Suppressor macrophage treated with lipopolysaccharide for 4 hours (primary cell): ENCODE measurements at places on chromosomes 2 and 18.

DNA sequence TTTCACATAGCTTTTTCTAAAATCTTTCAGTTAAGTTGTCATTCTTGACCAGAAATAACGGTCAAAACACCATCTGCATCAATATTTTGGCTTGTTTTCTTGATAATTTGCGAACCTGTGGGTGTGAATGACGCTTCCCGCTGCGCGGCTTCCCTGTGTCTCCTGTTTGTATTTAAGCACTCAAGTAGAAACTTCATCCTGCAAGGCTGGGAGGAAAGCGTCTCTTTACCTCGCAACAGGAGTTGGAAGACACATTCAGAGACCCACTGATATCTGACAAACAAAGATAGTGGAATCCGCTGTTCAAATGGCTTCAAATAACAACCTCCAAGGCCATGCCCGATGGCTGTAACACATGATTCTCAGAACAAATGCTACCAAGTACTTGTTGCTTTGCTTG, 704.9 kb downstream of the DCDC2C start:
- no peak for DNase-seq

GRCh38 chr2:203586206-203586605, 51.1 kb upstream of the RAPH1 start:
- no peak for DNase-seq

DNA sequence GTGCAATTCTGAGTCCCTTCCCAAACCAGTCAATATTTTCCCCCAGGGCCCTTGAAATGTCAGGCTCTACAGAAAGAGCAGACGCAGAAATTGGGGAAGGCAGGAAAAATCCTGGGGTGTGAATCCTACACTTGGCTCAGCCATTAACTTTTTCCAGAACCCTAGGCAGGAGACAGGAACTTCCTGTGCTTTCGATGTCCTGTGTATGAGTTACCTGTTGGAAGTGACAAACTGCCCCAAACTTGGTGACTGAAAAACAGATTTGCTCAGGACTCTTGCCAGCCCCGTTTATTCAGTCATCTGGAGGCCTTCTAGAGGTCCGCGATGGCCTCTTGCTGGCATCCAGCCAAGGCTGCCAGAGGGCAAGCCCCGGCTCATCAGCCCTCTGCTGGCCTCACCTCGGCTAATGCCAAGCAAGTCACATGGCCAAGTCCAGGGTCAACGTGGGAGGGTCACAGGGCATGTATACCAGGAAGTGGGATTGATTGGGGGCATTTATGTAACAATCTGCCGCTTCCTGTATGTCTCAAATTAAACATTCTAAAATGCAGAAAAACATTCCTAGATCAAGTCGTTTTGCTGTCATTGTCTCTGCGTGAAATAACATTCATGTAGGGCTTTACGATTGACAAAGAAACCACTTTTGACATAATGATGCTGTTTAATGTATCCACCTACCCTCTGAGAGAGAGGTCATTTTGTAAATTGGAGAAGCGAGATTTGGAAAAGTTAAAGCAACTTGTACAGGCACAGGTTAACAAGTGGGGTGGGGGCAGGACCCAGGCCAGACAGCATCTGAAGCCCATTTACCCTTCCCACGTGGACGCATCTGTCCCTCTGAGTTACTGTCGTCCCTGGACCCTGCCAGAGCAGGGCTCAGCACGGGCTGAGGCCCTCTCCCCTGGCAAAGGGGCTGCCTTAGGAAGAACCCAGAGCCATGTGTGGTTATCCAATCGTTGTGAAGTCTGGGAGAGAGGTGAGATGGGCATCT, 179.4 kb downstream of the INHBB start:
- peak; percentile 21 for DNase-seq

DNA sequence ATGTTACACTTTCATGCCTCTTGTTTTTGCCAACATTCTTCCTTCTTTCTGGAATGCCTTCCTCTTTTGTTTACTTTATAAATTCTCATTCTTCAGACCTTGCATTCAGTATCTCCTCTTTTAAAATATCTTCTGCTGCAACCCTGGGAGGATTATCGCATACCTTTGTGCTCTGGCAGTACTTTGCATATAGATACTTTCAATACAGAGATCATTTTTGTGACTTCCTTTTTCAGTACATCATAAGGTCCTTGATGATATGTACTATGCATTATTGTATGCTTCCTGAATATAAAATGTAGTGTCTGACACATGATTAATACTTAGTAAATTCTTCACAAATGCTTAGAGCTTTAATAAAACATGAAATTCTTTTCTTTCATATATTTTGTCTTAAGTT, 538.7 kb downstream of the TRIB2 start:
- DNase-seq = no peak

DNA sequence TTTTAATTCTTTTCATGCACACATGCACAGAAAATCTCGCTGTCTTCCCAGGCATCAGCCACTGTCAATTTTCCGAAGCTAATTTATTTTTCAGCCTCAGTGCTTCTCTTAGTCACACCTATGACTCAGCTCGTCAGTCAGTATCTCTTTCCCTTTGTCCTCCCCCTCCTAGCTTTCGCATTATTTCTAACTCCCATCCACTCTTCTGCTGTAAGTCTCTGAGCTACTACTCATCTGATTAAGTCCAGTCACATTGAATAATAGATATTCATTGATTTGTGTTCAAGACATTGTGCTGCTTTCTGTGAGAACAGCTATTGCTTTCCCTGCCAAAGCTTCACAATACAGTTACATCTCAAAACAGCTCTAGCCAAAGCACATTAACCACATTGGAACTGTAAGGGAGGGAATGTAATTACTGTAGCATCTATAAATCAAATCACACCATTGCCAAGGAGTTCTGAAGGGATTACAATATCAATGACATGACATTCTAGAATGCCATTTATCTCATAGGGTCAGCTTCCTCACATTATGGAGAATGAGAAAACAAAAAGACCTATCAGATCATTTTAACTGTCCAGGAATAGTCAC, 89.4 kb downstream of the SCN3A start:
- no peak for DNase-seq

GRCh38 chr2:148552675-148553331, 91.7 kb upstream of the EPC2 start:
- peak; percentile 59 for DNase-seq

DNA sequence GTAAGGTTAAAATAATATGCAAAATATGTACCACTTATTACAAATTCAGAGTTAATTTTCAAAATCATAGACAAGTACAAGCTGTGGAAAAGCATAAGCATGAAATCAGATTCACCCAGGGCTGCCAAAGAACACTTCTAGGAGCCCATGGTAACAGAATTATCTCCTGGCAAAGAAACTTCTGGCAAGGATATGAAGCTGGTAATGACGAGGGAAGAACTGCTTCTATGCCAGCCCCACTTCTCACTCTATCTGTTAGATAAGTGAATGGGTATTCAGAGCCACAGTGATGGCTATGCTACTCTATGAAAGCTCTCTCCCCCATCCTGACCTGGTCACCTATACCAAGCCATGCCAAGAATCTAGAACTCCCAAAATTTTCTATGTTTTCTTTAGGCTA, 36.9 kb upstream of the PDE1A start:
- no peak for DNase-seq

DNA sequence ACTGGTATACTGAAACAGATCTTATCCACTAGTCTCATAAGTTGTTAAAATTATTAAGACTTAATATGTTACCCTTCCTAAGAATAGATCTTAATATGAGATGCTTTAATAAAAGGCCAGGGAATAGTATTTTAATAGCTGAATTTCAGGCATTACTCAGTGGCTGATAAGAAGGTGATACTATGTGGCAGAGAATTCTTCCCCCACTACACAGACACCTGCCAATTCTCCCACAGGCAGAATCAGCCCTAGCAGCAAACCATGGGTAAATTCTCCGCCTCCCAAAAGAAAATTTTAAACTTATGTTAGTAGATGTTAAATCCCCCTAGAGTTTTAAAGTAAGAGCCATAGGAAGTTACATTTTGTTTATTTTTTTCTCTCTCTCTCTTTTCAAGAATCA, 888.8 kb downstream of the LRP1B start:
- no peak for DNase-seq

DNA sequence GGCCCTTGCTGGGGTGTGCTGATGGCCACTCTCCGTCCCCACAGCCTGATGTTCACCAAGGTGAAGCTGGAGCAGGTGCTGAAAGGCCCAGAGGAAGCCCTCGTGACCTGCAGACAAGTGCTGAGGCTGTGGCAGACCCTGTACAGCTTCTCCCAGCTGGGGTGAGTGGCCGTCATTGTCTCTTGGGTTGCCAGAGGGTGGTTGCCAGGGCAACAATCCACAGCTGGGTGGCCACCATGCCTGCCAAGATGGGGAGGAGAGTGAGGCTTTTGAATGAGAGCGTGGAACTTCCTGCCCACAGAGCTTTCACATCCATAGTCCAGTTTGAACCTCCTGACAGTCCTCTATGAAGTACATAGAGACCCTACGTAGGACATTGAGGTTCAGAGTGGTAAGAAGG, 108.8 kb downstream of the STPG4 start:
- DNase-seq = no peak

DNA sequence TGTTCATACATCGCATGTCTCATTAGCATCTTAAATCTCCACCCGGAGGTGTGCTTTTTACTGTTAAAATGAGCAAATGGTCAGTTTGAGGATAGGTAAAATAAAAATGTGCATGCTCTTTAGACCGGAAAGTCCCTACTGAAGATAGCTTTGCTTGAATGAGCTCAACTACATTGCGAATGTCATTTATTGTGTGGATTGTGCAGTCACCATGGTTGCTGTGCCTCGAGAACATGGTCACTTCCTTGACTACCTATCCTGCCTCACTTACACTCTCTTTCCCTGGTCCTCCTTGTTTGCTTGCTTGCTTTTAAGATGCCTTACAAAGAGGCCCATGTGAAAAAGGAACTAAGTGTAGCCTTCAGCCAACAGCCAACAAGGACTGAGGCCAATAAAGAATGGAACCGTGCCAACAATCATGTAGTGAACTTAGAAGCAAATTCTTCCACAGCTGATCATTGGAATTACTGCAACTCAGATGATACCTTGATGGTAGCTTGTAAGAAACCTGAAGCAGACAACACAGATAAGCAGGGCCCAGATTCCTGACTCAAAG, 72.2 kb upstream of the BARD1 start:
- DNase-seq = no peak

GRCh38 chr2:58539973-58540372, 298.8 kb upstream of the FANCL start:
- no peak for DNase-seq

- DNase-seq = no peak
Measured at GRCh38 chr18:70671889-70672565, 383.2 kb downstream of the SOCS6 start.

- peak; percentile 12 for DNase-seq
Measured at GRCh38 chr2:206071807-206072206, 14.2 kb downstream of the INO80D start.

- DNase-seq = no peak
Measured at GRCh38 chr18:26901020-26901419, 35.5 kb upstream of the AQP4 start.

DNA sequence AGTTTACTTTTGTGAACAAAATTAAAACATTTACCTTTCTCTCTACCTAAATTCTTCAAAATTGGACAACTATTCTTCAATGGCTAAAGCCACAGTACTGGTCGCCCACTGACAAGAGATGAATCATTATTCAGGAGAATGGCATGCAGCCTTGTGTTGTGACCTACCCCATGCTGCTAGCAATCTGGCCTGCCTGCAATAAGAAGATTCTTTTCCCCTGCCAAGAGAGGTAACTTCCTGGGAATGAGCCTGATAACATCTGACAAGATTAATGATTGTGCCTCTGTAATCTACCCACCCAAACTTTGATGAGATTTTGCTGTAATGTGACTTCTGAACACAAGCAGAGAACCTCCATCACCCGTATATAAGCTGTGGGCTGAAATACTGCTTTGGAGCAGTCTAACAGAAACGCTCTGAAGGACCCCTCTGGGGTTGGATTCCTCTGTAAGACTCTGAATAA, 47.0 kb upstream of the ST3GAL5 start:
- no peak for DNase-seq

DNA sequence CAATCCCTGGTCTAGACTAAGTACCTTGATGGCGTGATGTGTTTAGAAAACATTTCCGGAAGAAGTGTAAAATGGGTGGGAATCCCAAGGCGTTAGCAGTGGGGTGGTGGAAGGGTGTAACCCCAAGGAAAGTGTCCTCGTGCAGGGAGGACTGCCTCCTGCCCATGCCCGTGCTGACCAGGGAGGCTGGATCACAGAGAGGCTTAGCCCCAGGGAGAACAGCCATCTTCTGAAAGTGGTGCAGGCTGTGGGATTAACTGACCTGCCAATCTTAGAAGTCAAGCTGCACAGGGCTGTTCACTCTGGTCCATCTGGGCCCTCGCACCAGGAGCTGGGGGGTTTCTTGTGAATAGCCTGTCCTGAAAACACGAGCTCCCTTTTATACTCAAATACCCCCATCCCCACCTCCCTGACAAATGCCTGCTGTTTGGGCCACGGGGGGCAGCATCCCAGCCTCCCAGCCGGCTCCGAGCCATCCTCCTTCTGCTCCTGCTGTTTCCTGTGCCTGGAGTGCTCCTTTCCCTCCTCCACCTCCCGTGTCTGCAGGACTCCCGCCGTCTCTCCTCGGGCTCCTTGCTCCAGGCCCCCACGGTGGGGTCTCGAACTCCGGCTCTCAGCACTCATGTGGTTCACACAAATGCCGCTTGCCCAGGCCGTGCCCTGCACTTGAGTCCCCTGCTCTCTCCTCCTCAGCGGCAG, 52.1 kb upstream of the PXDN start:
- no peak for DNase-seq

DNA sequence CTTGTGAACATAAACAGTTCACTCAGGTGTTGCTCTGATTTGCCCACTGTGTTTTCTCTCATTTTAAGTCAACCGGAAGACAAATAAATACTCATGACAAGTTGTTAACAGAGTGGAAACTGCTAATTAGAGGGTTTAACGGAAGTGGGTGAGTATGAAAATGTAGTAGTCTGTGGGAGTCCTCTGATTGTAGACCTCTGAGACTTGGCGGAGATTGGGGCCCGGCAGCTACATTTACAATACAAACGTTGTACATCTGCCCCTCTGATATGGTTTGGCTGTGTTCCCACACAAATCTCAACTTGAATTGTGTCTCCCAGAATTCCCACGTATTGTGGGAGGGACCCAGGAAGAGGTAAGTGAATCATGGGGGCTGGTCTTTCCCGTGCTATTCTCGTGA, 107.3 kb upstream of the FAM98A start:
- no peak for DNase-seq

DNA sequence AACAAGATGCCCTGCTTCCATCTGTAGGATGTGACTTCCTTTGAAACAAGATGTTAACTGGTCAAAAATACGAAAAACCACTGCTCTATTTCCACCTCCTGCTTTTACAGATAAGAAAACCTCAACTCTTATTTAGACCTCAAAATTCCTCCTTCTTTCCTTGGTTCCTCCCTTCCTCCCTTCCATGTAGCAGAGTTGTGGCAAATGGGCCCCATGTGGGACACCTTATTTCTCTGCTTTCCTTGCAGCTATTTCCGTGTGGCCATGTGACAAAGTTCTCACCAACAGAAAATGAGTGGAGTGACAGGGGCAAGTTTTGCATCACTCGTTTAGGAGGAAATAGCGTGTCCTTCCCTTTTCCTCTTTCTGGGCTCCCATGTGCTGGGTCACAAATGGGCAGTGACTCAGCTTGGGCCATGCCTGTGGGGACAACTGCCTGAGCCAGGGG, 69.4 kb upstream of the SMAD2 start:
- DNase-seq = peak; percentile 75

GRCh38 chr18:73060666-73061288, 193.0 kb upstream of the NETO1 start:
- no peak for DNase-seq

- peak; percentile 44 for DNase-seq
Measured at GRCh38 chr2:241129086-241129871, 20.0 kb downstream of the PASK start.
